ENCODE measurements at places on chromosomes 2 and 18. TPM values are rescaled to one million over a fixed set of nuclear protein-coding genes. Genes with fewer than 3 reads are reported as not detected.

Gene PRSS56
- total RNA-seq, result not detected

Gene ZNF804A
- total RNA-seq, result not detected

Gene SPP2
- total RNA-seq, result not detected

Gene NOL4
- total RNA-seq, result not detected

Gene CELF4
- not detected for total RNA-seq

Gene IL18RAP
- 43.4 TPM for total RNA-seq

Gene GBX2
- not detected for total RNA-seq

Measured in T-helper 1 cell treated with Interleukin-12 subunit alpha and Interleukin-12 subunit beta and Interleukin-4 antibody, amounts not matched to agents 30 ng/mL and 1 ng/mL, for 36 hours (primary cell).